ENCODE measurements at places on chromosomes 5 and 9.

- ATAC-seq: no peak
These were observed 31.0 kb upstream of the FSTL4 start for GRCh38 chr5:133643365-133643764.

DNA sequence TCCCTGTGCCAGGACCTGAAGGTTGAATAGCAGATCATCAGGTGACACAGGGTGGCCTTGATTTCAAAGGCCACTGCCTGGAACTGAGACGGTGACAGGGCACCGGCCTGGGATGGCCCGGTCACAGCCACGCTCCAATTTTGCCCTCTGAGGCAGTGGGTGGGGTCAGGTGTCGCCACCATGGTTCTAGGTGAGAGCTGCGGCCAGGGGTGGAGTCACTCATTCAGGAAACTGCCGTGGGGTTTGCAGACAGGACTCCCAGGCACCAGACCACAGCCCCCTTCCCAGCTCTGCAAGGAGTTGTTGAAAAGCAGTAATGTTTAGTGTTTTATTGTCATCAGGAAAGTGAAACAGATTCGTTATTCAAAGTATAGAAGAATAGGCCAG, 17.3 kb upstream of the RNU6ATAC start:
- peak; percentile 49 for ATAC-seq

DNA sequence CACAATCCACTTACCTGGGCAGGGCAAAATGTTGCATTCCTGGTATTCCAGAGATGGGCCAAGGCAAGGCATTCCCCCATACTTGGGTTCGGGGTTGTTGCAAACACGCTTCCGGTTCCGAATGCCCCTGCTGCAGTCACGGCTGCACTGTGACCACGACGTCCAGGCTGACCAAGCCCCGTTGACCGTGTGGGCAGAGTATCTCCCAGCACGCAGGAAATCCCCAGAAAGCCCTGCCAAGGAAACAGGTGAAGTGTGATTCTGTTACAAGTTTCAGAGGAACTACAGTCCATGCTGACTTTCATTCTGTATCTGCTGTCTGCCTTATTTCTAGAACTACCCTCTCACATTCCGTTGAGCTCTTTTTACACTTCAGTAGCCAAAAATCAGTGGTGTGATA, 483.0 kb downstream of the SEMA5A start:
- no peak for ATAC-seq

GRCh38 chr9:105144841-105145240, 99.6 kb upstream of the SLC44A1 start:
- ATAC-seq: no peak

- ATAC-seq: no peak
These were observed 168.5 kb downstream of the SLC24A2 start for GRCh38 chr9:19620326-19620725.

DNA sequence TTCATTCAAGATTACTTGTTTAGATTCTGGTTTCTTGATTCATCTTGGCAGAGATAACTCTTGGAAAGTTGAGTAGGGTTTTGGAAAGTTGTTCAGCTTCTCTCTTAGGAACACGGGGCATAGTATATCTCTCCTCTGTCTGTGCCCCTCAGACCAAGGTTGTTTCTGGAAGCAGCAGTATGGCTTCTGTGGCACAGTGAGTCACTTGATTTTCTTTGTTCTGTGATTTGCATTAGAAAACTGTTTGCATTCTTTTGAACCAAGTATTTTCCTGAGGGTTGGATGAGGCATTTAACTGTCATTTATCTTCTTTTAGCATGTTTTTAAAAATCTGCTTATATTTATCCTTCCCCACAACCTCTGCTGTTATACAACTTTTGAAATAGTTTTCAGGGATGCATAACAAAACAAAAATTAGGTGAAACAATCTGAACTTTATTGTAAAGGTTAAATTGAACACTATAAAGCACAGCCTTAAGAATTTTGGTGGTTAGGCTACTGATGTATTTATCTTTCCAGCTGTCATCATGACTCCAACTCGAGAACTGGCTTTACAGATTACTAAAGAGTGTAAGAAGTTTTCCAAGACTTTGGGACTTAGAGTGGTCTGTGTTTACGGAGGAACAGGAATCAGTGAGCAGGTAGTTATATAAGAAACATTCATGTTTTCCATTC, 26.5 kb downstream of the DDX46 start:
- ATAC-seq: no peak

DNA sequence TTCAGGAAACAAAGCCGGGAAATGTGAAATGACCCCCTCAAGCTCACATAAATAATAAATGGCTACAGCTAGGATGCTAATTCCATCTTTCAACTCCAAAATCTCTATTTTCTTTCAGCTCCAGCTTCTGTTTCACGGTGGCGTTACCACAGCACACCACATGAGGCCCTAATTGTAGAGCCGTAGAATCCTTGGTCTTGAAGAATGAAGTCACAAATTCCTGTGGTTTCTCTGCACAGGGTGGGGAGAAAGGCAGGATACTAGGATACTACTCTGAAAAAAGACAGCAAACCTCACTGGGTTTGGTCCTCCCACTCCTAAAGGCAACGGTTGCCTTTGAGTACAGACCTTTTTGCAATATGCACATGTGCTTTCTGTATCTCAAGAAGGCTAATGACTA, 13.9 kb upstream of the RARS1 start:
- ATAC-seq: no peak

- no peak for ATAC-seq
These were observed 1.9 kb downstream of the KDM3B start for GRCh38 chr5:138354387-138354786.

DNA sequence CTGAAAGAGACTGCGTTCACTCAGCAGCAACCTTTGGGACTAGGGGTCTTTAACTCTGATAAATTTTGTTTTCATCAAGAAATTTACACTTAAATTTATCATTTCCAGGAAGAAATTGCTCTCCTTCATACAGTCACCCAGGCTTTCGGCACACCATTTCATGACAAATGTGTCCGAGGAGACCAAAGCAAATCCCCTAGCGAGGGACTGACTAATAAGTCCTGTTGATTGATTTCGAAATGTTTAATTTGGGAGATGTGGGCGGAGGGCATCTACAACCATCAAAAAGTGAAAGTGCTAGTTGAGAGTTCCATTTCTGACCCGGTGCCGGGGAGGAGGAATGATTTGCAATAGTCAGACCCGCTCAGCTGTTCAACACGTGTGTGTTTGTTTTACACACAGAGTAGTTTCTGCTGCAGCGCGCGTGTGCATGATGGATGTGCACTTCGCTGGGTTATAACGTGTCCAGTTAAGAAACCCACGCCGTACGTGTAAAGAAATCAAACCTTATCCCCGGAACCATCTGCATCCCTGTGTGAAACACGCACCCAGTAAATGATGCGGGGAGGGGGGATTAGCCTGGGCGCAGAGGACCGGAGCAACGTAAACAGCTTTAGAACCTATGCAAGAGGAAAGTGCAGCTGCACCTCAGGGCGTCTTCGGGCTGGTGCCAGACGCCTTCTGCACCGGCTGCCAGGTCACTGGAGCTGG, 845 bp upstream of the NR4A3 start:
- peak; percentile 16 for ATAC-seq

GRCh38 chr9:708182-708550, 133.3 kb upstream of the DMRT1 start:
- ATAC-seq: no peak

- ATAC-seq: no peak
These were observed 10.1 kb downstream of the LMX1B start for GRCh38 chr9:126623667-126624478.

DNA sequence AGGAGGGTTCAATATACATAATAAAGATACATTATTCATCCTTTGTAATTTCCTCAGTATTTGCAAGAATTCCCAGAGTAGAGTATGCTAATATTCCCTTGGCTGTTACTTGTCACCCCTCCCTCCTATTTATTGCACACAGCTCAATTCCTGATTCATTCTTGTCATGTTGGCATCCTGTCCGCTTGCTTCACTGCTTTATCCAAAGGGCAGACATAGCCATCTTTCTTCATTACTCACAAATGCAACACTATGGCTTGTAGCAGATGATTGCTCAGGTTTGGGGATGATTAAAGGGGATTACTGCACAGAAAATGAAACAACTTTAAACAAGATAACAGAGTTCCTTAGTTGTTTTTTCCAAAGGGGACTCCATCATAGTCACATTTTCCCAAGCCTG, 1.2 kb upstream of the IL33 start:
- ATAC-seq: no peak

DNA sequence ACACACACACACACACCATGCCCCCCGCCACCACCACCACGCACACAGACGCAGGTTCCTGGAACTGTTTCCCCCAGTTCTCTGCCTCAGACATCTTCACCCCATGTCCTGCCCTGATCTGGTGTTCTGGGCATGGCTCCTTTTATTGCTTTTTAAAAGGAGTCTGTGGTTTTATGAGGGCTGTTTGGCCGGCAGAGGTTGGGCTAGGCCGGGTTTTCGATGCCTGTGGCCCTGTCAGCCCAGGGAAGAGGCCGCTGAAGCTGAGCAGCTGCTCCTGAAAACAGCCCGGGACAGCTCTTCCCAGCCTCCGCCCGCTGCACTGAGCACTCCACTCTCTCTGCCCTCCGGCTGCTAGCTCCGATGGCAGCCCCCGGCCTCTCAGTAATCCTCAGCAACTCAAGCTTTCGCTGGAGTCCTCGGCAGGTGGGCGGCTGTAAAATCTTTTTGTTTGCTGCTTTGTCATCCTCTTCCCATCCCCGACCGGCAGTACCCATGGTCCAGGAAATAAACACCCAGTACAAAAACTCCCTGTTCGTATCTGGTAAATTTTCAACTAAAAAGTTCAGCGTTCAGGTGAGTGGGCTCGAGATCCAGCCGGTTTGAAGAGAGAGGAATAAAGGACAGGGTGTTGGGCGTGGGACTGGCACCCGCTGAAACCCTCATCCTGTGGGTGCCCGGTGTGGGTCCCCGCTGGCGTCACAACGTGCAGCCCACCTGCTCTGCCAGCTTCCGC, 103.0 kb upstream of the ERCC6L2 start:
- ATAC-seq: no peak

- ATAC-seq: no peak
These were observed 9.4 kb upstream of the DDX41 start for GRCh38 chr5:177526191-177526590.

DNA sequence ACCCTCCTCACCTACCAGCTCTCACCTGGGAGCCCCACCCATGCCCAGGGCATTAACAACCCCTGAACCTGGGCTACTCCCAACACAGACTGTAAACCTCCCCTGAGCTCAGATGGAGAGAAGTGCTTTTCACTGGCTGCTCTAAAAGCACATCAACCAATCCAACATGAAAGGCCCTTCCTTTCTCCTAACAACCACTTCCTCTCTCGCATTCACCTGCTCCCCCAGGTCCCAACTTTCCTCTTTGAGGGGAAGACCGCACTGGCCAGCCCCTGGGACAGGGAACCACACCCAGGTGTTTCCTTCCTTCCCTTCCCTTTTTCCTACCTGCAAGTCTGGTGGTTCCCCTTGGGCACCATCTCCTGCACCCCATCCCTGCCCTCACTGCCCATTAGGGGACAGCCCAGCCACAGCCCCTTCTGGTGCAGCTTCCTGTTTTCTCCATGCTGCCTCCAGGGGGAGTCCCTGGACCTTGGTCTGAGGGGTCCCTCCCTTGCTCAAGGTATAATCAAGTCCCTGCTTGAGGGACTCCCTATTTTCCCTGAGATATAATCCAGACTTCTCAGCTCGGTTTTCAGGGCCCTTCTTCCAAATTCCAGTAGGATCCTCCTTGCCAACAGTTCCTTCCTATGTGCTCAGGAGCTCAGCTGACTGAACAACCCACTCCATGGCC, 30.5 kb upstream of the DAB2IP start:
- ATAC-seq: no peak

DNA sequence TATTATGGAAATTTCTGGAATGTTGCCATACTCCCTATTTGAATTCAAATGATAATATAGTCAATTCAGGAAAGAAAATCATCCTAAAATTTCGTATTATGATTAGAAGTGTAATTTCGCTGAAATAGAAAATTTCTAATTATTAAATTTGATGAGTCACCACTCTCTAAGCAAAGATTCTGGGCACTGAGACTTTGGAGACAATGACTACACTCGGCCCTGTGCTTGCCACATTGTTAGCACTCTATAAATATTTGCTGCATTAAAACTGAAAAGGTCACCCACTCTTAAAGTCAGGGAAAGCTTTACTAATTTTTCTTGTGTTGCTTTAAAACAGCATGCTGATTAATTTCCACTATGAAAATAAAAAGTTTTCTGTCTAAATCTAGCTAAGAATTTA, 240.3 kb downstream of the TLE4 start:
- ATAC-seq: peak; percentile 23

- no peak for ATAC-seq
These were observed 31.1 kb downstream of the TRIO start for GRCh38 chr5:14174230-14174636.

- no peak for ATAC-seq
These were observed 1676.0 kb upstream of the NUDT12 start for GRCh38 chr5:105238561-105238960.

- ATAC-seq: peak; percentile 92
These were observed 77.8 kb downstream of the GCNT4 start for GRCh38 chr5:74974451-74975091.

DNA sequence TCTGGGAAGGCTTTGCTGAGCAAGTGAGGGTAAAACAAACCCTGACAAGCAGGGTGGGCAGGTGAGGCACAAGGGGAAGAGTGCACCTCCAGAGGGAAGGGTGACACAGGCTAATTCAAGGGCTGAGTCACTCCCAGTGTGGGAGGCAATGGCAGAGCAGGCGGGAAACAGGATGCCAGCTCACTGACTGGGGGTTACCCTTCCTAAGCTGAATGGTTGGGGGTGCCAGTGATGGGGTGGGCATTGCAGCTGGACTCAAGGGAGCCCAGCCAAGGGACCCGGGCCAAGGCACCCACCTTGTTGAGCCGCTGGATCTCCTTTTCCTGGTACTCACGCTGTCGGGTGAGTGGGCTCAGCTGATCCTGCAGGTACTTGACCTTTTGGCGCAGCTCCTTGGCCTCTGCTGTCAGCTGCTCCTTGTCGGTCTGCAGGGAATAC, 18.4 kb downstream of the GPX3 start:
- ATAC-seq: peak; percentile 91

- ATAC-seq: no peak
These were observed 28.6 kb downstream of the IER5L start for GRCh38 chr9:129149442-129149841.

DNA sequence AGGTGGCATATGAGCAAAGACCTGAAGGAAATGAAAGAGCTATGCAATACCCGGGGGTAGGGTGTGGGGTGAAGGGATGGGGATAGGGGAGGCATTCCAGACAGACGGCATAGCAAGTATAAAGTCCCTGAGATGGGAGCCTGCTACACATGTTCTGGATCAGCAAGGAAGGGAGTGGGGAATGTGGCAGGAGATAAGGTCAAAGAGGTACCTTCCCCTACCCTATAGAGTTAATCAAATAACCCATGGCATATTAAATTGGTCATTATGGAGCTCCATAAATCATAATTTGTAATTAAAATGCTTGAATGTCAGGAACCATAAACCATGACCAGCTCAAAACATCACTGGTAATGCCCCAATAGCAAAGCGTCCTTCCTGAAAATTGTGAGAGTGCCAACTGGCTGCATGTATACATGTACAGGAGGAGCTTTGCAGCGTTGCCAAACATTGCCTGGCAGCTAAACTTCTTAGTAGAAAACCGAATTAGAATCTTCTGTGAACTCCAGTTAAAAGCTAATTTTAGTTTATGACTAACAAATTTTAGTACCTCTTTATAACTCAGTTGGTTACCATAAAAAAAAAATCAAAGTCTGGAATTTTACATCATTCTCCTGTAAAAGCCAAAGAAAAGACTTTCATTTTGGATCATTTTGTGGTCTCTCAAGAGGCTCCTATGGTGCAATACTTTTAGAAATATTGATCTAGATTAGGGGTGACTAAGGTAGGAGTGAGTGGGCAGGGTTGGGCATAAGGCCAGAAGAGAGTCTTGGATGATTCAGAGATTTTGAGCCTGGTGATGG, 4.7 kb downstream of the DNAI1 start:
- peak; percentile 92 for ATAC-seq

All from activated T-helper 17 cell treated with anti-CD3 and anti-CD28 coated beads, Interleukin-2, amount 50 U/mL, for 72 hours (primary cell).